ENCODE measurements at places on chromosomes 3 and 15.

DNA sequence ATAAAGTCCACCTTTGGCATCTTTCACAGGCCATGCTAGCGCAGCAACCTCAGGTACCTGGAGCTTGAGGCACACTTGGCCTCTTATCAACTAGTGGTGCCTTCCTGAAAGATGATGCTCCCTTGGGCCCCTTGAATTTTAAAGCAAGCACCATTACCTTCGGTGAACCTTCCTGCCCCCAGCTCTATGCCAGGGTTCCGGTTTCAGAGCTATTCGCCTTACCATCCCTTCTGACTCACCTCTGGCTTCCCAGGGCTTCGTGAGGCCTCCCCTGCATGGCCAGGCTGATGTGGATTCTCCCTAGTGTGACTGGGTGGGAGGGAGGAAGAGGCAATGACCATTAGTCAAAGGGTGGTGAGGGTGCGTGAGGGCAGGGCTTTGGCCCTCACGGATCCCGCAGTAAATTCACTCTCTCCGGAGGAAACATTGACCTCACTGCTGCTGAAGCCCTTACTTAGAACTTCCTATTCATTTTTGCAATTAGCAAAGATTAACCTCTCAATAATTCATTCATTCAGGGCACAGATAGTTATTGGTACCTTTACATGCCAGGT lies 16.3 kb downstream of the BHLHE40 start:
- DNase-seq: no peak

- no peak for DNase-seq
Measured at GRCh38 chr3:42846685-42847522, 28.8 kb downstream of the CYP8B1 start.

DNA sequence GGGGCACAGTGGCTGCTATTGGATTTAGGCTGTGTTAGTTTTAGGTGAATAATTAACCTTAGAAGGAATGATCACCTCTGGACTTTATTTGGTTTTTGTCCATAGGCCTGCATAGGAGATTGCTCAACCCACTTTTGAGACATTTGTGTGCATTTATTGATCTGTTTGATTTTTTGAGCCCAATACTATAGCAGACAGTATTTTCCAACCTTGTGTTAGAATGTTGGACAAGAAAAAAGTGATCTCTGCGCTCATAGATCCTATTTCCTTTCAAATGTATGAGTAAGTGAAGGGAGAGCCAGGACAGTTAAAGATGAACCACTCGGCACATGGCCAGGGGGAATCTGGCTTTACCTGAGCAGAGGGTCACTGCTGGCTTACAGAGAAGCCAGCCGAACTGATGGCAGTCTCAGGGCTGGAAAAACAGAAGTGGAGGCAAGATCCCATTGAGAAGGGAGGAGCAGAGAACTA lies 8.8 kb upstream of the TOPBP1 start:
- DNase-seq: no peak

- DNase-seq: peak; percentile 56
Measured at GRCh38 chr3:133535971-133536881, 37.3 kb upstream of the CDV3 start.

- peak; percentile 40 for DNase-seq
Measured at GRCh38 chr3:149085828-149086231, 503 bp downstream of the HLTF start.

GRCh38 chr3:69108811-69109210 lies 13.6 kb downstream of the LMOD3 start:
- no peak for DNase-seq

DNA sequence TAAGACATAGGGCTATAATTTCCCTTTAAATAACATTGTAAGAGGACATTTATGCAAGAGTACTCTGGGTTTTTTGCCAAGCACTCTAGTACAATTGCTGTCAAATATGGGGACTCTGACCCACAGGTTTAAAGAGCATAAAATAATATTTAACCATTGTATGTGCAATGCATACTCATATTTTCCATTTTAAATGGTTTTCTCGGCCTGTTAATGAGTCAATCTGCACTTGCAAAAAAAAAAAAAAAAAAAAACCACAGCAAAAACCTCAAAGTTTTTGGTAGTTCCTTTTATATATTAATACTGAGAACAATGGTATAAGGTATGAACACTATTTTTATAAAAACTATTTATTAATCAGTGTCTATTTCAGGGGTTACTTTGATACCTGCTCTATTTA lies 304.0 kb upstream of the CBLB start:
- no peak for DNase-seq
